ENCODE measurements at places on chromosomes 1 and 21. TPM values are rescaled to one million over a fixed set of nuclear protein-coding genes. Genes with fewer than 3 reads are reported as not detected.
A peak's percentile ranks its signal among the peaks of the same experiment; 100 is the strongest.

HES3 gene
- total RNA-seq = not detected

NPR1 gene
- total RNA-seq = 1.4 TPM

DMRTB1 gene
- total RNA-seq = not detected

KCNJ15 gene
- total RNA-seq = 0.16 TPM

FAM163A gene
- total RNA-seq = 0.10 TPM

- DNase-seq = no peak
These were observed 87.4 kb upstream of the ERRFI1 start for GRCh38 chr1:8113262-8114220.

DNA sequence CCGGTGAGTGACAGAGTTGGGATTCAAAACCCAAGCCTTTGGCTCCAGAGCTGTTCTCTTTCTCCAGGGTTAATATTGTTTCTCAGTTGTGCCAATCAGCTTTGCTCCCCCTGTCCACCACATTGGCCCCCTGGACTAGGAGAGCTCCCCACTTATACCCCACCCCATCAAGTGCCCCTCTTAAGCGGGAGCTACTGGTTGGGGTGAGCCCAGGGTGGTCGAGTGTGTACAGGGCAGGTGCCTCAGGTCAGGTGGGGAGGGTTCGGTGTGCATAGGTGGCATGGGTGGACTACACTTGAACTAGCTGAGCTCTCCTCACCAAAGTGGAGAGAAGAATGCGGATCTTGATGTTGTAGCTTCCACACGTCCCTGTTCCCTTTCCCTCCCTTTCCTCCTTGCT, 14.2 kb downstream of the KCNA2 start:
- no peak for DNase-seq

- peak; percentile 61 for DNase-seq
These were observed 512 bp downstream of the PIAS3 start for GRCh38 chr1:145858238-145858900.

DNA sequence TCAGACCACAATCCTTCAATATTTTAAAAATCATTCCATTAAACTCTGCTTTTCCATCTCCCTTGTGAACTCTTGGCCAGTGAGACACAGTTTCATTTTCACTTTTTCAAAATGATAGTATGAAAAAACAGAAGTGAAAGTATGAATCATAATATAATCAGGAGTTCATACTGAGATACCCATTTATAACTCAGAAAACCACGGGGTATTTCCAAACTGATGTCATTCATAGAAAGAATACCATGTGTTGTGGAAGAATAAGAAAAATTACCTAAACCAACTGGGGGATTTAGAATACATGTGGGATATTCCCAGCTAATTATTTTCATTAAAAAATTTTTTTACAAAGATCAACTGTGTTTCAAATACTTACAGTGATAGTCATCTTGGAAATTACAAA, 149.9 kb downstream of the MRPL39 start:
- peak; percentile 83 for DNase-seq

- DNase-seq = no peak
These were observed 44.1 kb upstream of the ZSWIM5 start for GRCh38 chr1:45250544-45250943.

DNA sequence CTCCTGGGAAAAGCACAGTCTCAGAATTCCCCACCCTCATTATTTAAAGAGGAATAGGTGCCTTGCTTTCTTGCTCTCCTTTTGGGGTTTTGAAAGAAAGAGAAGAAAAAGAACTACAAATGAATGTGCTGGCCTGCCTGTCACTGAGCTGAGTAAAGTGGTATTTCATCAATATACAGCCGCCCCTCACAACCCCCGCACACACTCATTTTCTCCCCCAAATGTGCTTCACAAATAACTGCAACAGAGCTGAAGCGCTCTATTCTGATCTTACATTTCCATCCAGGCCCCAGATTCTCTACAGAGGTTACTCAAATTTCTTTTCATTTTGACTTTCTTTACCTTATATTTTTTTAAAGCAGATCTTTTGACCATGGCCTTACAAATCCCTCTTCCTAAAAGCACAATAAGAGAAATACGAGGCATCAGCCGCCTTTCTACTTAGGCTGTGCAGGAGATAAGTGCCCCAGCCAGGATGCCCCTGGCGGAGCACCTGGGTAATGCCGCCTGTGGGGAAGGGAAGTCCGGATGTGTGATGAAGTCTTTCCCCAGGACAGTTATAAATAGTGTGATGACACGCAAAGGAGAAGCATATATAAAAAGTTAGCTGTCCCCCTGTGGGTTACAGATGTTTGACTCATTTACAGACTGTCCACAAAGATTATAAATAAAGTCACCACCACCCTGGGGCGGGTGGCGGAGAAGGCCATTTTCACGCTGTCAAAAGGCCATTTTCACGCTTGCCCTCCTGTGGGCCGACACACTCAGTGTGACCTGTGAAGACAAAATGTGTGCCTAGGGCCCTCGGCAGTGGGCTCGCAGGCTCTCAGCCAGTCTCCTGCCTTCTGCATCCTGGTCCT, 6.5 kb downstream of the KCNN3 start:
- DNase-seq = peak; percentile 90

GRCh38 chr1:225735252-225736149, 42.1 kb upstream of the SRP9 start:
- DNase-seq = peak; percentile 98

DNA sequence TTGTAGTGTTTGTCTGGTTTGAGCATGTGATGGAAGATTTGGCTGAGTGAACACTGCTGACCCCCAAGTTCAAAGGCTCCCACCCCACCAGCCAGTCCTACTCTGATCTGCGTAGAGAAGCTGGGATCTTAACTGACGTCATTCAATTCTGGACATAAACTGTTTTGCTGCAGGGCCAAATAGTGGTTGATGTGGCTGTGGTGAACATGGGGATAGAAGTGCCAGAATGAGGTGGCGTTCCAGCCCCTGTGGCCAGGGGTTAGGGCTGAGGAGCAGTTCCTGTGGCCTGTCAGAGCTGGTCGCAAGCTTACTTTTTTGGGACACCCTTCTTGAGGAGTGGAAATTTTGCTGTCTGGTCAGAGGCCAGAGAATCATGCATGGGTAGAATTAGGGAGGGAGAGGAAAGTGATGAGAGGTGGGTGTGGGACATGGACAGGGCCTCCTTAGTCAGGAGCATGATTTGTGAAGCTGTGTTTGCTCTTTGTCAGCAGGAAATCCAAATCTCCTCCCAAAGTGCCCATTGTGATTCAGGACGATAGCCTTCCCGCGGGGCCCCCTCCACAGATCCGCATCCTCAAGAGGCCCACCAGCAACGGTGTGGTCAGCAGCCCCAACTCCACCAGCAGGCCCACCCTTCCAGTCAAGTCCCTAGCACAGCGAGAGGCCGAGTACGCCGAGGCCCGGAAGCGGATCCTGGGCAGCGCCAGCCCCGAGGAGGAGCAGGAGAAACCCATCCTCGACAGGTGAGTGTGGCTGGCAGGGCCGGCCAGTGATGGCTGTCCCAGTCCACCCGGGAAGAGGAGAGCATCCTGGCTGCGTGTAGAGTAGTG, 25.9 kb downstream of the SZRD1 start:
- DNase-seq = no peak

All from A172 (cell line).